ENCODE measurements at places on chromosomes 5 and 9. TPM values are rescaled to one million over a fixed set of nuclear protein-coding genes. Genes with fewer than 3 reads are reported as not detected.

Gene PIGO
- total RNA-seq = 28.2 TPM

Gene PCDHGB7
- total RNA-seq = 1.4 TPM

Gene INSL4
- total RNA-seq = not detected

Gene PCDHAC1
- total RNA-seq = 1.4 TPM

Gene LRRC19
- total RNA-seq = not detected

Gene AHRR
- 1.0 TPM for total RNA-seq

Gene CCNO
- 1.6 TPM for total RNA-seq

Gene ZCCHC7
- 25.3 TPM for total RNA-seq

Gene CTSL
- 167 TPM for total RNA-seq

Gene IFNA21
- not detected for total RNA-seq

Gene SMU1
- total RNA-seq = 38.0 TPM

Gene KCNV2
- not detected for total RNA-seq

Gene PCDHGA2
- 1.00 TPM for total RNA-seq

Gene SOHLH1
- total RNA-seq = not detected

Gene NUTM2G
- not detected for total RNA-seq
